ENCODE measurements at places on chromosomes 16 and 17.
A peak's percentile ranks its signal among the peaks of the same experiment; 100 is the strongest.

DNA sequence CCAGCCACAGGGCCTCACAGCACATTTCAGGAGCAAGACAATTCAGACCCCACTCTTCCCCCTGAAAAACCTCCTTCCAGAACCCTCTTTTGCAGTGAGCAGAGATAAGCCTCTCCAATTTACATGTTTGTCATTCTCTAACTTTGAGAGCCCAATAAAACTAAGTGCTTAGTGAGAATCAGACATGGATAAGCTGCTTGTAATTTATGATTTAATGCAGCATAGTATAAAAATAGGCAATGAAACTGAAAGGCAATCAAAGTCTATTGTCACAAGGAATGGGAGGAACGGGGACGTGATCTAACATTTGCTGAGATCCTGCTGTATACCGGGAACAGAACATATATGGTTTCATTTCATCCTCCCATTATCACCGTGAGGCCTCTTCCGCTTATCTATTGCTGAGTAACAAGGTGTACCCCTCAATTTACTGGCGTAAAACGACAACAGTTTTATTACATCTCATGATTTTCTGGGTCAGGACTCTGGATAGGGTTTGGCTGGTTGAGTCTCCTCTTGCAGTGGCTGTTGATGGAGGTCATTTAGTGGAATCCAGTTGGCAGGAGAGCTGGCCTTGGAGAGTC lies 597.4 kb downstream of the MAF start:
- DNase-seq = no peak

DNA sequence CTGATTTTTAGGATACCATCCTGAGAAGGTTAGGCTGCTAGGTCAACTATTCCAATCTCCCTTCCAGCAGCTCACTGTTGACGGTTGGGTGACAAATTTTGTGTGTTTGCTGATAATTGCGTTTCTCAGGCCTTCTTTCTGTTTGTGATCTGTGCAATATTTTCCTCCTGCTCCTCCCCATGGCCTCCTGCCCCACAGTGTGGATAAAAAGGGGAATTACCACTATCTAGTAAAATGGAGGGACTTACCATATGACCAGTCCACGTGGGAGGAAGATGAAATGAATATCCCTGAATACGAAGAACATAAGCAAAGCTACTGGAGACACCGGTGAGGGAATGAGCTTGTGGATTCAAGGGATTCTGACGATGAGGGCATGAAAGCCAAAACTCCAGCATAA lies 9.2 kb downstream of the CHD3 start:
- DNase-seq = no peak

DNA sequence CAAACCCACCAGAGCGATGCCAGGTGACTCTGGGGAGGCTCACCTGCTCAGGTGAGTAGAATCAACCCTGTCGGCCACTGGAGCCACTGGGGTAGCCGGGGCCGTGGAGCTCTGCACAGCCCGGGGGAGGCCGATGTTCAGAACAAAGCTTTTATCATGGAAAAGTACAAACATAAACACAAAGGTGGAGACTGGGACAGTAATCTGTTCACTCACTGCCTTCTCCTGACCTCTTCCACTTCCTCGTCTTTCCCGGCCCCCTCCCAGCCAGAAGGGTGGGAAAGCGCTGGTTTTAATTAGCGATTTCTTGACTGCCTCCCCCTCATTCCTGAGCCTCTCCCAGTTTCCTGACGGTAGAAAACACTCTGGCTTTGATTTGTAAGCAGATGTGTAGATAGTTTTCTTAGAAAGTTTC lies 9.8 kb upstream of the TEX19 start:
- DNase-seq = no peak

GRCh38 chr16:78800523-78800922 lies 701.1 kb downstream of the WWOX start:
- no peak for DNase-seq

DNA sequence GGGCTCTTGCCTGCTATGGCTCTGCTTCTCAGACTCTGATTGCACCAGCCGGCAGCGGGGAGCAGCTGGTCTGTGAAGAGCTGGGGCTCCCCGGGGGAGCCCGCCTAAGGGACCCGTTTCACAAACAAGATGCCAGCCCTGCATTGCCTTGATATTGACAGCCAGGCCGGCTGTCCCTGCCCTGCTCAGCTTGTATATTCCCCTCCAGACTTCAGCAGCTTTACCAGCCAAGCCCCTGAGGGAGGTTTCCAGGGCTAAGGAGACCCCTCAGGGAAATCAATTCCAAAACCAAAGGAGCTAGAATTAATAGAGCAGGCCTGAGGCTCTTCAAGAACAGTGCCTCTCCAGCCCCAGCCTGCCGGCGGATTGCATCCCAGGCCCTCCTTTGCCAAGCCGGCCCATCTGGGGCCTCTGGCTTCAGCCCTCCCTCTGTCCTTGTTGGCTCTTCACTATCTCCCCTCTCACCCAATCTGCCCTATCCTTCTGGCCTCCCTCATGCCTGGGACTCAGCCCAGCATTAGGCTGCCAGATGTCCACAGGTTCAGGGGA lies 5.7 kb downstream of the CALB2 start:
- no peak for DNase-seq

DNA sequence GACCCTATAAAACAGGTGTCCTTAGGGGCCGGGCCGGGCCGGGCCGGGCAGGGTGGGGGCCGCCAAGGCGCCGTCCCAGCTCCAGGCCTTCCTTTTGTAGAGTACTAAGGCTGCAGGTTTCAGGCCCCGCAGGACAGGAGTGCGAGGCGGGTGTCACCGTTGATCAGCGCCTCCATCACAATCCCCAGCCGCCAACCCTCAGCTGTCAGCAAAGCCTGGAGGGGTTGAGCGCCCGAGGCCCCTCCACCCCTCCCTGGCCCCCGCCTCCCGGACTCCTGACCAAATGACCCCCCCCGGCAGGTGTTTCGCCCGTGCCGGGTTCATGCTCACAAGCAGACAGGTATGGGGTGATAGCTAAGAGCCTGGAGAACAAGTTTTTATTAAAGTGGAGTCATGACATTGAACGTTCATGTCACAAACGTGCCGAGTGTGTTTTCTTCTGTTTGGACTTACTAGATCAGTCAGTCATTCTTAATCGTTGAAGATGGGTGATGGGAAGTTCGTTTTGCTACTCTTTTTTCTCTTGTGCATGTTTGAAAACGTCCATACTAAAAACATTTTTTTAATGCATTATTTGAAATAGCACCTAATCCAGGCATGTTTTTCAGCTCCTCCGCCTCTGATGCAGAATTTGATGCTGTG lies 534 bp downstream of the ARL2BP start:
- peak; percentile 35 for DNase-seq

- no peak for DNase-seq
Observed at GRCh38 chr17:48735062-48735351, 6.5 kb upstream of the HOXB13 start.

DNA sequence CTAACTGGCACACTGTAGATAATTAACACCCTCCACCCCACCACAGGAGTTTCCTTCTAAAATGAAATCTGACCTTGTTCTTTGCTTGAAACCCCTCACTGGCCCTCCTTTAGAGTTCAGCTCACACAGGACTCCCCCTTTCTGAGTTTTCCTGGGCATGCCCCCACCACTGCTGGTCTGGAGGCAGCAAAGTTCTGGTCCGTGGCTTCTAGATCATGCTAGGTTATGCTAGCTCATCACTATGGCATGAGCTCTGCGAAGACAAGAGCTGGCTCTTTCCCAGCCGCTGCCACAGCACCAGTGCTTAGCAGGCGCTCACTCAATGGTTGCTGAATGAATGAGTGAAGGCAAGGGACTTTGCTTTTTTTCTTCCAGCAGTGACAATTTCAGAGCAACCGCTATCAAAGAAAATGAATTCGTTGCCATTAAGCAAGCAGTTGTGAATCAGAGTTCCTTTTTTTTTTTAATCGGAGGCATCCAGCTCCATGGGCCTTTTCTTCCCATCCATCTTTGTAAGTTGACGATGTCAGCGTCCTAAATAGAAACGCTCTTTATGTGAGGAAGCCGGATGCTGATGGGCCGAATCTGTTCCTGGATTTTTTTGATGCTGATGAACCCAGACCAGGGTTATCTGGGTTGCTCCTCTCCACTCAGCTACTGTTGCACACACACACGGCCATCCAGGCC lies 80.8 kb upstream of the NOL11 start:
- no peak for DNase-seq

GRCh38 chr17:16639438-16639837 lies 14.2 kb downstream of the ZNF624 start:
- DNase-seq = no peak

GRCh38 chr16:81945665-81946064 lies 65.6 kb downstream of the SDR42E1 start:
- DNase-seq = no peak

GRCh38 chr17:35046740-35047283 lies 16.7 kb downstream of the RFFL start:
- no peak for DNase-seq

GRCh38 chr17:33978889-33979288 lies 276.2 kb upstream of the CCL2 start:
- DNase-seq = no peak

DNA sequence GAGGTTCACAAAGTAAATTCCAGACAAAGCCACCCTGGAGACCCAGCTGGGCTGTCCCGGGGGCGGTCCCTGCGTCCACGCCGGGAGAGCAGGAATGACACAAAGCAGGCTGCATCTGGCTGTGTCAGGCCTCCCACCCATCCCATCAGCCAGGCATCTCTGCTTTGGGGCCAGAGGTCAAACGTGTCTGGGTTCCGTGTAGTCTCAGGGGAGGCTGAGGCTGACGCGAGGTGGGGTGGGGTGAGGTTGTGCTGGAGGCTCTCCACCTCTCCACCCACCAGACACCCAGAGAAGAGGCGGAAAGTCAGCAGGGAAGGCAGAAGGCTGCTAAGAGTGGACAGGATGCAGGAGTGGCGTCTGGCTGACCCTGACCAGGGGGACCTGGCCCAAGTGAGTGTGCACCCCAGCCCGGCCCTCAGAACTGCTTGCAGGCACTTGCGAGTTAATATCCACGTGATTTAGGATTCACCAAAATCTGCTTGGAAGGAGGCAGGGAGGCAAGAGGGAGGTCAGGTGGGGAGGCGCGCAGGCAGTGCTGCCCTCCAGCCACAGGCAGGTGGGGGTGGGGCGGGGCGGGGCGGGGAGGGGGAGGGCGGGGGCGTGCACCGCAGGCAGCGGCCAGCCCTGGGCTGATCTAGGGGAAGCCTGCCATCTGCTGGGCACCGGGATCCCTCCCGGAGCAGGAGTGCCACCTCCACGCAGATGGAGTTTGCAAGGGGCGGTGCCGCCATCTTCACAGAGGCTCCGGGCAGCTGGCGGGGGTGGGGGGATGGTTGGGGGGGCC lies 44.3 kb downstream of the TBC1D16 start:
- peak; percentile 98 for DNase-seq

GRCh38 chr17:9037736-9038135 lies 16.4 kb downstream of the NTN1 start:
- DNase-seq = no peak

DNA sequence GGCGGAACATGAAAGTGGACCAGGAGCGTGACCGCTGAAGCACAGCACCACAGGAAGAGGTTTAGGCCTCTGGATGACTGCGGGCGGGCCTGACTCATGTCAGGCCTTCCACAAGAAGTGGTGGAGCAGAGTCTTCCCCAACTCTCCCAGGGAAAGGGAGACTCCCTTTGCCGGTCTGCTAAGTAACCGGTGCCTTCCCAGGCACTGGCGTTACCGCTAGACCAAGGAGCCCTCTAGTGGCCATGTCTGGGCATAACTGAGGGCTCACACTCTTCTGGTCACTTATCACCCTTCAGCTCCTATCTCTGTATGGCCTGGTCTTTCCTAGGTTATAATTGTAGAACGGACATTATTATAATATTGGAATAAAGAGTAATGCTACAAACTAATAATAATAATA lies 1931.9 kb downstream of the TP53TG3F start:
- DNase-seq = peak; percentile 56

DNA sequence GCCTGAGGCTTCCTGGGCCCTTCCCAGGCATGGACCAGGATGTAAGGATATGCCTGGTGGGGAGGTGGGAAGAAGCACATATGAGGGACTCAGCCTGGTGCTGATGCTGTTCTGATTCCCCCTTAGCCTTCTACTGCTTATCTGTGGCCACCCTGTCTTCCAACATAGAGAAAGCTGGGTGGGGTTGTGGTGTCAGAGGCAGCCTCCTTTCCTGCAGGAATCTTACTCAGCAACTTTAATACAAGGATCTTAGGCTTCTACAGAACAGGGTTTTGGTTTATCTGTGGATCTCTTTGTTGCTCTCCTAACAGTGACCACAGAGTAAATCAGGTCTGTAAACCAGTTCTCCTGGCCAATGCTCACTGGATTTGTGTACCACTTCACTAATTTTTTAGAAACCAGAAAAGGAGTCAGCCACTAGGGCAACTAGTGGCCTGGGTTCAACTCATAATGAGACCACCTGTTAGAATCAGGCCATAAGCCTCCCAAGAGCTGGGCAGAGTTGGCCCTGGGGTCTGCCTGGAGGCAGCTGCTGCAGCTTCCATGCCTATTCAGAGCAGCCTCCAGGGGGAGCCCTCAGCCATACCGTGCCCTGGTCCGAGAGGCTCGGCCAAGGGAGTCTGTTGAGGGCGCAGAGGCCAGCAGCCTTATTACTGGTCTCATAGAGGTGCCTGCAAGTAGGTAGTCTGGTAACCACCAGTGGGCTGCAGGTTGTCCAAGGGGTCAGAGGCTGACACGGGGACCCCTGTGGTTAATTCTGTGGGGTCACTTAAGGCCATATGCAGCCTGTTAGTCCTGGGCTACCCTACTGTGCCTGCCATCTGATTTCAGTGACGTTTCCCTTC lies 7.1 kb downstream of the HAS3 start:
- peak; percentile 80 for DNase-seq

DNA sequence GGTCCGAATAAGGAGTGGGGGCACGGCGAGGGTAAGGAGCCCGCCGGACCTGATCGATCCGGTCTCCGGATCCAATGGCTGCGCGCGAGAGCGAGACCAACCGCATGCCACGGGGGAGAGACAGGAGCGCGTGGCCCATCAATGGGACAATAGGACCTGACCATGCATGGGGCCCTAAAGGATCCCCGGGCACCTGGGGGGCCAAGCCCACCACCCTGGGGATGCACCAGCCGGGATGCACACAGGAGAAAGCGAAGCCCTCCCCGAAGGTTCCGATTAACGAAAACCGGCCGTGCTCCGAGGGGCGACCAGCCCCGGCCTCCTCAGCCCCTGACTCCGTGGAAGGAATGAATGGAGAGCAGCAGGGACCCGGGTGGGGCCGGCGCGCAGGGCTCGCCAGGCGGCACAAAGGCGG lies 525 bp downstream of the JPT1 start:
- peak; percentile 36 for DNase-seq

- no peak for DNase-seq
Observed at GRCh38 chr16:54993106-54993895, 62.6 kb downstream of the IRX5 start.

DNA sequence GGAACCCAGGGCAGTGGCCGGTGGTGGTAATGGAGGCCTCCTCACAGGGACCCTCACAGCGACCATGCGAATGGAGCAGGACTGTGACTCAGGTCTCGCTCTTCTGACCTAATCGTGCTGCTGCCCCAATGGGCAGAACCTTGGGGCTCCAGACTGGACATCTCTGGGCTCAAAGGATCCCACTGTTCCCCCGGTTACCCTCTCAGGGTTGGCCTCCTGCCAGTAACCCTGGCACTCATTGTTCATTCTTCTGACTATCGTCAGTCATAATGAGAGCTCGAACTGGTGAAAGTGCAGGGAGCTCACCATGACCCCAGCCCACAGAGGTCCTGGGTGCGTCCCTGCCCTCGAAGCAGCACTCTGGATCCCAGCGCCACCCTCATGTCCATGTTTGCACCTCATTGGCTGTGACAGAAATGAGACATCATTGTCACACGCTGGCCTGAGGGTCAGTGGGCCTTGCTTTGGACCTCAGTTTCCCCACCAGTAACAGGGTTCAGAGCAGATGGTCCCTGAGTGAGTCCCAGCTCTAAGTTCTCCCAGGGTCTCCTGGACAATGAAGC lies 4.0 kb upstream of the NPRL3 start:
- no peak for DNase-seq

- no peak for DNase-seq
Observed at GRCh38 chr17:6100891-6101500, 30.8 kb downstream of the WSCD1 start.

GRCh38 chr16:67456391-67457081 lies 24.4 kb downstream of the ATP6V0D1 start:
- peak; percentile 33 for DNase-seq
